ENCODE measurements at places on chromosomes 12 and 14. TPM values are rescaled to one million over a fixed set of nuclear protein-coding genes. Genes with fewer than 3 reads are reported as not detected.

GRCh38 chr12:58764100-58764953 lies 156.0 kb downstream of the LRIG3 start:
- no peaks in the 10 kb centered on the region for H3K27me3 ChIP-seq
- H3K27ac ChIP-seq = no peak overlapping the region
- no peaks in the 10 kb centered on the region for H3K36me3 ChIP-seq
- no peak for DNase-seq

DNA sequence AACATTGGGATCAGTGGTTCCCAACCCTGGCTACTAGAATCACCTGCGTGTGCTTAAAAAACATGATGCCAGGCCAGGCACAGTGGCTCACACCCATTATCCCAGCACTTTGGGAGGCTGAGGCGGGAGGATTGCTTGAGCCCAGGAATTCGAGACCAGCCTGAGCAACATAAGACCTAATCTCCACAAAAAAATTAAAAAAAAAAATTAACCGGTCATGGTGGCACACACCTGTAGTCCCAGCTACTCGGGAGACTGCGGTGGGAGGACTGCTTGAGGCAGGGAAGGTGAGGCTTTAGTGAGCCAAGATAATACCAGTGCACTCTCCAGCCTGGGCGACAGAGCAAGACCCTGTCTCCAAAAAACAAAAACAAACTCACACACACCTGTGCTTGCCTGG lies 2.0 kb downstream of the KCTD10 start:
- H3K36me3 ChIP-seq = peaks cover 7% of the 10 kb centered on the region
- no peaks in the 10 kb centered on the region for H3K27me3 ChIP-seq
- H3K27ac ChIP-seq = no peak overlapping the region
- no peak for DNase-seq

DNA sequence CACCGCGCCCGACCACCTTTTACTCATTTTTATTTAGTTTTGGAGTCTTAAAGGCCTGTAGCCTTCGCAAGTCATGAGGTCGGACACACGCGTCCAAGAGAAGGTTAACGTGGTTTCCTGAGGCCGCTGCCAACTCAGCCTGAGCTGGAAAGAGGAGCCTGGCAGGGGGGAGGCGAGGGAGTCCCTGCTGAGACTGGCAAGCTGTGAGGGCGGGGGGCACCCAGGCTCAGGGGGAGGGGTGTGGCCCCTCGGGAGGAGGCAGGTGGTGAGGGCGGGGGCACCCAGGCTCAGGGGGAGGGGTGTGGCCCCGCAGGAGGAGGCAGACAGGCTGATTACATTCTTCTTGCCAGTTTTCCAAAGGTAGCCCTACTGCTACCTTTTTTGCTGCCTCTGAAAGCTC lies 143.2 kb downstream of the PIWIL1 start:
- H3K36me3 ChIP-seq = no peaks in the 10 kb centered on the region
- H3K4me1 ChIP-seq = no peaks in the 10 kb centered on the region
- DNase-seq = no peak
- no peak overlapping the region for H3K4me3 ChIP-seq
- no peak overlapping the region for H3K27ac ChIP-seq

Gene OR6C4
- total RNA-seq = not detected

Gene PLEK2
- total RNA-seq = 1.4 TPM

Gene HEBP1
- total RNA-seq = 11.9 TPM
